ENCODE measurements at places on chromosomes 5 and 9.

DNA sequence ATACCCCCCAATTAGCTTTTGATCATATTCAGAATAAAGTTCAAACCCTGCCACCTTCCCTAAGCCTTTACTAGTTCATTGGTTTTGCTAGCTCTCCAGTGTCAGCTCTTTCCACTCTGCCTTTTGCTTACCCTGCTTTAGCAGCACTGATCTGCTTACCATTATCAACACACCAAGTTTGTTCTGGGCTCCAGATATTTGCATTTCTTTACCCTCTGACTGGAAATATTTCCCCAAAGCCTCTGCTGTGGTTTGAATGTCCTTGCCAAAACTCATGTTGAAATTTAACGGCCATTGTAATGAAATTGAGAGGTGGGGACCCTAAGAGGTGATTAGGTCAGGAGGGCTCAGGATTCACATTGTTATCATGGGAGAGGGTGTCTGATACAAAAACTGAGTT lies 99.5 kb downstream of the GCNT1 start:
- no peak for DNase-seq

DNA sequence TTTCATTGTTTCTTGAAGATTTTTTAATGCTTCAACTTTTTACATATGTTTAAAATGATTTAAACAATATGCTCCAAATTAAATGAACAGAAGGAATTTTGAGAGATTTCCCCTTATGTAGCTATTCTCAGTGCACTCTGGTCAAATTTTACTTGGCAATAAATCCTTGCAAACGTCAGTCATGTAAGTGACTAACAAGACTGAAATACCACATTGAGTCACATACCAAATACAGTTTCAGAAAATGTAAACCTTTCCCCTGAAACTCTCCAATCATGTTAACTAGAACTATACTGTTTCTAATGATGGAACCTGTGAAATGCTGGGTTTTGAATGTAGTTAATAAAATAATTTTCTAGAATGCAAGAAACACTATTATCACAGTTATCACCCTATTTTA lies 29.6 kb downstream of the SAR1B start:
- DNase-seq, result no peak

DNA sequence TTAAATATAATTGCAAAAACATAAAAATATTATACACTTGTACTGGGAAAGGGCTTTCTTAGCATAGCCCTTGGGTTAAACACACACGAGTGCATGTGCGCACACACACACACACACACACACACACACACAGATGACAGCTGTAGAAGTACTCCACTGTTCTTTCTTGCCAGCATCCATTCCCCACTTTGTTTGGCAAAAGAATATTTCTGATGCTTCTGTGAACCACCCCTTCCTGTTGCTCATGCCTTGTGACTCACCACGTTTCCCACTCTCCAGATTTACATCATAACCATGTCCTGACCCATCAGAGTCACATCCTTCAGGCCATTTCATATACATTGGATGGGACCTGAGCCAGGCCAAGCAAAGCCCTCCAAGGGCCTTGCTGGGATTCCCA lies 280.1 kb downstream of the DNAH5 start:
- no peak for DNase-seq

GRCh38 chr5:84384604-84385575 lies at the start of gene EDIL3:
Gene EDIL3 (minus strand): TSS chr5:84384880. CDS start chr5:84384374, 506 bp downstream.
- DNase-seq, result no peak

Measured in CD4-positive, alpha-beta T cell treated with Interleukin-6 for 4 hours (primary cell).